Activated T-cell treated with anti-CD3 and anti-CD28 coated beads for 48 hours (primary cell): ENCODE measurements at places on chromosomes 12 and 14.

GRCh38 chr12:120749256-120749655, 23.6 kb downstream of the ACADS start:
- no peak for DNase-seq

GRCh38 chr14:64688811-64689281, 15.4 kb upstream of the PLEKHG3 start:
- no peak for DNase-seq

GRCh38 chr12:94152292-94153078, 4.1 kb downstream of the PLXNC1 start:
- DNase-seq, result no peak

DNA sequence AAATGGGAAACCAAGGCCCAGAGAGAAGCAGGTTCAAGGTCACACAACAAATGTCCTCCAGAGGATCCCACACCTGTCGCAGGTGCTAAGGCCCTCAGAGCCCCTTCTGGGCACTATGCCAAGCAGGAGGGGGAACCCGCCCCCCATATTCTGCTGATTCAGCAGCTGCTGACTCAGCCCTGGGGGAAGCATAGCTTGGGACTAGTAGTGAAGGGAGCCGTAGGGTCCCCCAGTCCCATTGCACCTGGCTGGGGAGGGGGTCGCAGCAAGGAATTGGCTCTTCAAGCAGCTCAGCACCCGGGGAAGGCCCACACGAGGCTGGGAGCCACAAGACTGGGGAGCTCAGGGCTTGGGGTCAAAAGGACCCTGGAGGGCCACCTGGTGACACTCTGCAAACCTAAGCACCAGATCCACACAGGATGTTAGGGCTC, 1.0 kb downstream of the RASAL1 start:
- DNase-seq, result no peak

- DNase-seq, result no peak
Measured at GRCh38 chr12:27975222-27976136, 2.9 kb upstream of the PTHLH start.

DNA sequence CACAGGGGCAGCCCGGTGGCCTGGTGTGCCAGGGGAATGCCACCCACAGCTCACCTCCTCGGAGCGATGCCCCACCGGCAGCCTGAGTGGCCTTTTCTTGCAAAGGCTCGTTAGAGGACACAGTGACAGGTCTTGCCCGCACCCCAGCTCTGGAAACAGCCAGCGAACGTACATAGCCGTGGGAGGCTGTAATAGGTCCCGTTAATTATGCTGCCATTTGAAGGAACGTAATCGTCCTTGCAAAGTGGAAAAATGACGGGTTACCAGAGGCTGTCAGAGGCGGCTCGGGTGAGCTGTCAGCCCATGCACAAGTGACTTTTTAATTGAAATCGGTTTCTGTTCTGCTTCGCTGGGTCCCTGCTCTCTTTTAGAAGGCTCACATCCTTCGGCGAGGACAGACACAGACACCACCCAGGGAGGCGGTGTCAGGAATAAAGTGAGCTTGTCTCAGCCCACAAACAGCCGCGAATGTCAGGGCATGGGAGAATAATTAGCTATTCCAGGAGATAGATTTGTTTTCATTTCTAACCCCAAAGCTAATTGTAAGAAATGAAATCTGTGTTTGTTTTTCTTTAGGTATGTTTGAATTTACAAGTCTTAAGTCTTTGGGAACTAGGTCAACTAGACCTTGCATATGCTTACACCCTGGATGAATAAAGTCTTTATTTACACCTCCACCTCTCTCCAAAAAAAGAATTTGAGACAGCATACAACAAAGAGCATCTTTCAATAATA, 77.2 kb upstream of the RFLNA start:
- DNase-seq, result no peak

DNA sequence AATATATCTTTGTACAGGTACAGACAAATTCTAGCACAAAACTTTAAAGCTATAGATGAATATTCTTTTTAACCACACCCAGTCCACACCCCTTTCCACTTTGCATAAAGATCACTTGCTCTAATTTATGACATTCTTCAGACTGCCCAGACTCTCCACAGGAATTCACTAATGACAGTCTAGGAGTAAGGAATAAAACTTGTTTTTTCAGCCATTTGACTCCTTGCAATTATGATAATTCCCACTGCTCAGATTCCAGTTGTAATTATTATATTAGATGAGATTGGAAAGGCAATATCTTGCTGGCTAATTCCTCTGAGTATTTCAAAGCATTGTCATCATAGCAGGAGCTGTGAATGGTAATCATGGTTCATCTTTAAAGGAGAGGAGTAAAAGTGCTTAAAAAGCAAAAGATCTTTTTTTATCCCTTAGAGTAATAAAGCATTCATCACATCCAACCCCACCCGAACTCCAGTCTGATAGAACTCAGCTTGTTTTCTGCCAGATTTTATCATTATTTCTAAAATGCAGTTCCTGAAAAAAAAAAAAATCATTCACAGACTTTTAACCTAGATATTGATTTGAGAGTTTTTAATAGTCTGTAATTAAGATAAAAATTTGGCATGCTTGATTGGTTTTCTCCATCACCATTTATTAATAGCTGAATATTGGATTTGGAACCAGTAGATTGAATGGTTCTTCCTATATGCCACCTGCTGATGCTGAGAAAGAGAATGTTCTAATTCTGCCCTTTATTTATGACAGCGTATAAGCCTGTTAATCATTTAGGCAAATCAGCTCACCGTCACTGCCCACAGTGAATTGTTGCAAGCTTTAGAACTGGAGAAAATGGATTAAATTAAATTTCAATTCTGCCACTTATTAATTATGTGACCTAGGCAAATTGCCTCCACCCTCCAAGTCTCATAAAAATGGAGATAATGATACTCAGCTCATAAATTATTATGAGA, 93.9 kb upstream of the RASSF8 start:
- no peak for DNase-seq
